ENCODE measurements at places on chromosomes 3 and 15. TPM values are rescaled to one million over a fixed set of nuclear protein-coding genes. Genes with fewer than 3 reads are reported as not detected.

The CRYGS gene
- total RNA-seq, result 2.1 TPM

The HRG gene
- not detected for total RNA-seq

DNA sequence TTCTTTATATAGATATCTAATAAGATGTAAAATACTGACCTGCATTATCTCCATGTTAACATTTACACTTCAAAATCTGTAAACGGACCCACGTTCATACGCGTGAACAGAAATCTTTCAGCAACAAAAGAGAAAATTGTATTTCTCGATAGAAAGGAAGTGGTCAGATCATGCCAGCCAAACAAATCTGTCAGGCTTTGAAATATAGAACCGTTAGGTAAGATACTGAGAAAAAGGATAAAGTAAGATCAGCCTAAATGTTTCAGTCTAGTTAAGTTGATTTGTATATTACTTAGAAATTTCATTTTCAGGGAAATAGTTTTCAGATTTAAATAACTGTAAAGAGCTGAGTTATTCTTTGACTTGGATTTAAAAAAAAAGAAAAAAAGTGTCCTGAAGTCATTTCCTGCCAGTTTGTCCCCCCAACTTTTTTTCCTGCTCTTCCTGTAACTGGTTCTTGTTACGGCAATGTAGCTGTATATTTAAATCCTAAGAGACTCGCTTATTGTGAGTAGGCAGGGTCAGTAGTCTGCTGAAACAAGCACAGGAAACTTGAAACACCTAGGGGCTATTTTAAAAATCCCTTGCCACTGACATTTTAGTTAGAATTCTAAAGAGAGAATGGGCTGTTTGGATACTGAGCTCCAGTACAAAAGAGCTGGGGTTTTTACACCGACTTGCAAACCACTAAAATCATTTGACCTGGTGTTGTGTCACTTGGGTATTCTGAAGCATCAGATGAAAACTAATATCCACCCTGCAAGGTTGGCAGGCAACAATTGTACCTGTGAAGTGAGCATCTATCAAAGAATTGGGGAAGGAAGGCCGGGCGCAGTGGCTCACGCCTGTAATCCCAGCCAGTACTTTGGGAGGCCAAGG, 237.5 kb downstream of the UBE2E2 start:
- DNase-seq, result no peak
- H3K27ac ChIP-seq, result no peak overlapping the region
- no peaks in the 10 kb centered on the region for H3K27me3 ChIP-seq
- no peaks in the 10 kb centered on the region for H3K36me3 ChIP-seq

DNA sequence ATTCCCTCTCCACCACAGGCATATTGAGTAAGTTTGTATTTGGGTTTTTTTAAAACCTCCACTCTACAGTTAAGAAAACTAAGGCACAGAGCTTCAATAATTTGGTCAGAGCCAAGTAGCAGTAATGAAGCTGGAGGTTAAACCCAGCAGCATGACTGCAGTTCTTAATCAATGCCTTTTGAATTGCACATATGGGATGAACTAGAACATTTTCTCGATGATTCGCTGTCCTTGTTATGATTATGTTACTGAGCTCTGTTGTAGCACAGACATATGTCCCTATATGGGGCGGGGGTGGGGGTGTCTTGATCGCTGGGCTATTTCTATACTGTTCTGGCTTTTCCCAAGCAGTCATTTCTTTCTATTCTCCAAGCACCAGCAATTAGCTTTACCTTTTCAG, 1.6 kb upstream of the CCR5 start:
- no peaks in the 10 kb centered on the region for H3K4me1 ChIP-seq
- peaks cover 41% of the 10 kb centered on the region for H3K27me3 ChIP-seq
- no peak for DNase-seq
- no peak overlapping the region for H3K4me3 ChIP-seq
- no peak overlapping the region for H3K27ac ChIP-seq

DNA sequence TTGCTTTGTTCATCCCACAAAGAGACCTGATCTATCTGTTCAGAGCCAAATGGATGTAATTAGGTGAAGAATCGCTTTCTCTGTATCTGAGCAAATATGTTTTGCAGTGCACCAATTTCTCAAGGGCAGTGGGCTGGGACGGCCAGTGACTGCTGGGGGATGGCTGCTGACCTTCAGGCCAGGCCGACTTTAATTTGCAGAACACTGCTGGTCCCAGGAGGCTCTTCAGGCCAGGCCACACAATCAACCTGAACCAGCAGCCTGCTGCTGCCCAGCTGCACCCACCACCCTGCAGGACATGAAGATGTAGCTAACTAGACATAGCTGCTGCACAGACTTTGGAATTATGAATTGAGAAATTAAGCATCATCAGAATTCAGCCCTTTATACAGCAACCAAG, 194.4 kb upstream of the ONECUT1 start:
- H3K27me3 ChIP-seq, result no peaks in the 10 kb centered on the region
- no peak overlapping the region for H3K4me3 ChIP-seq
- H3K36me3 ChIP-seq, result no peaks in the 10 kb centered on the region
- no peak overlapping the region for H3K27ac ChIP-seq

DNA sequence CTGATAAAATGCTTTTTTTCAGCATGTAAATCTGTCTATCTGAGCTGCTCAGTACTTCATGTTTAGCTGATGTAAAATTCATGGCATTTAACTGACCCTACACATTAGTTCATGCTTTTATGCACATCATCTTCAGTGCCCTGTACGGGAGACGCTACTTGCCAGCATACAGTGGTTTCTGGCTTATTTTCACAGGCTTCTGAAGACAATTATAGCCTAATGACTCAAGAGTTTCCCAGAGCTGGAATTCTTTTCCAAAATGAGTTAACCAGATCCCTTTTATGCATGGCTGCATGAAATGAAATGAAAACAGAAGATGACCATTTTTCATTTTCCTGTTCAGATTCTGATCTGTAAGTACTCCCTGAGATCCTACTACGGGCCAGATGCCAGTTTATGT, 1061.5 kb downstream of the ROBO2 start:
- no peaks in the 10 kb centered on the region for H3K27me3 ChIP-seq
- H3K36me3 ChIP-seq, result no peaks in the 10 kb centered on the region
- H3K27ac ChIP-seq, result peak overlapping the region; percentile 44
- H3K4me1 ChIP-seq, result peaks cover 14% of the 10 kb centered on the region
- no peak overlapping the region for H3K4me3 ChIP-seq

DNA sequence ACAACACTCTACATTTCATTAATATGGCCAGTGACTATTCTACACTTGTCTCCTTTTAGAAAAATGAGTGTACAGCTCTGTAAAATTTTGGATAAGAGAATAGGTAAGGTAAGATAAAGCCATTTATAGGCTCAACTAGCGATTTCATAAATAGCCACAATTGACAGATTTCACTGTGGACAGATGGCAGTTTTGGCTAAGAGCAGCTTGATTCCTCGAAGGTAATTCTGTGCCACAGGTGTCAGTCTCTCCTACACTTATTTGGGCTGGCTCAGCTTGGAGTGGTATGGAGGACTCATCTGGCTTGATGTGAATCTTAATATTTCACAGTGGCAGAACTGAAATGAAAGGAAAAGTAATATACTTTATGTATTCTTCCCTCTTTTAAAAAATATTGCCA, 536.7 kb upstream of the TBL1XR1 start:
- no peak for DNase-seq
- H3K27ac ChIP-seq, result no peak overlapping the region
- H3K4me3 ChIP-seq, result no peak overlapping the region
- peaks cover 7% of the 10 kb centered on the region for H3K4me1 ChIP-seq
- no peaks in the 10 kb centered on the region for H3K27me3 ChIP-seq

DNA sequence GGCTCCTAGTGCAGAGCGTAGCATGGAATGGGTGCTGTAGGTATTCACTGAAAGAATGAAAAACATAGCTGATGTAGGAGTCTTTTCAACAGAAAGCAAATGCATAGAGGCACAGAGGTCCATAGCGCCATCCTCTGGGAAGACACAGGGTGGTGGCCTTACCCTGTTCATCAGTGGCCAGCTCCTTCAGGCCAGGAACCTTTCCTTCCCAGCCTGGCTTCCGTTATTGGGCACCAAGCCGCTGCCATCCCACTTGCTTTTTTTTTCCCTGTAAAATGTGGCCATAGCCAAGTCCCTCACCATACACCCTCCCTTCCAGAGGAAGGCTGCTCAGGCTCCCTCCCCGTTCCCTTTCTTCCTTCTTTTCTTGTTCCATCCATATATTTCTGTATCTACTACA, 118.1 kb downstream of the ZNF621 start:
- H3K4me3 ChIP-seq, result no peak overlapping the region
- no peaks in the 10 kb centered on the region for H3K27me3 ChIP-seq
- no peaks in the 10 kb centered on the region for H3K4me1 ChIP-seq
- no peak overlapping the region for H3K27ac ChIP-seq

DNA sequence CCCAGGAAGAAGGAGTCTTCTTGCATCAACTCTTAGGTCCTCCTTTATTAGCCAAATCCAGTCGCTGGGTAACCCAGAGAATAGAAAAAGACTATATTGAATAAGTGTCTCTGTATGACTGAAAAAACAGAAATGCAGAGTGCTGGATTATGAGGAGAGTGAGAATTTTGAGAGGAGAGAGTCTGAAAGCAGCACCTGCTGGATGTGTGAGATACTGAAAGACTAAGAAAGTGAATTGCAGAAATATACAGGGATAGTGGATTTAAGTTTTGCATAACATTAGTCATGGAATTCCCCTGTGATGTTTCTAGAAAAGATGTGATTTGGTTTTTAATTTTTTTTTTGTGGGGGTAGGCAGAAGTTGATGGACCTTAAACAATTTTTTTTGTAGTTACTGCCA, 296.5 kb downstream of the MECOM start:
- DNase-seq, result no peak
- no peak overlapping the region for H3K4me3 ChIP-seq
- no peaks in the 10 kb centered on the region for H3K4me1 ChIP-seq
- H3K27ac ChIP-seq, result no peak overlapping the region

DNA sequence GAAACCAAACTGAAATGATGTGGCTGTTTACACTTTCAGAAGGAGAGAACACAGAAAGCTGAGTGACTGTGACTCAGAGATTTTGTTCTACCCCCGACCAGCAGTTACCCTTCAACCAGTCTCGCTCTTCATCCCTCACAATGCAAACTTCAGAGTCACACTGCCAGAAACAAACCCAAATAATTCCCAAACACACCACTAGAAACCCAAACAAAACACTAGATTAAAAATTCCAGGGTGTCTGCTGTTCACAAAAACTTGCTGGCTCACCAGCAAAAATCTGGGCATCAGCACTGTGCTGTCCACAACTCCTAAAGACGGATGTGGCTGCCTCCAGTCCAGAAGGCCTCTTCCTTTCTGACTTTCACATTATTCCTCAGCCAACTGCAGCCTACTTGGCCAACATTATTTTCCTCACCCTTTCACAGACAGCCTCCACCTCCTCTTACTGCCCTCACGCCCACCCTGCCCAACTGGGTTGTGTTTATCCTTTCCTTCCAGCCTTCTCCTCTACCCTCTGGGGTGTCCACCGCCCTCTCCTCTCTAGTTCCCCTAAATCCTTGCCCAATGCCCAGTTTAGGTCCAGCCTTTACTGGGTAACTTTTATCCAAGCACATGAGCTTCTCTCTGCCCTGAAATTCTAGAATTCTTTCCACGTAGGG, 71.4 kb downstream of the MECOM start:
- peak; percentile 34 for DNase-seq
- no peak overlapping the region for H3K4me3 ChIP-seq
- no peak overlapping the region for H3K27ac ChIP-seq
- no peaks in the 10 kb centered on the region for H3K27me3 ChIP-seq
- no peaks in the 10 kb centered on the region for H3K36me3 ChIP-seq

- no peak for DNase-seq
- H3K36me3 ChIP-seq, result no peaks in the 10 kb centered on the region
- H3K4me3 ChIP-seq, result no peak overlapping the region
Measured at GRCh38 chr3:171189394-171190080, 163.0 kb upstream of the SLC2A2 start.

DNA sequence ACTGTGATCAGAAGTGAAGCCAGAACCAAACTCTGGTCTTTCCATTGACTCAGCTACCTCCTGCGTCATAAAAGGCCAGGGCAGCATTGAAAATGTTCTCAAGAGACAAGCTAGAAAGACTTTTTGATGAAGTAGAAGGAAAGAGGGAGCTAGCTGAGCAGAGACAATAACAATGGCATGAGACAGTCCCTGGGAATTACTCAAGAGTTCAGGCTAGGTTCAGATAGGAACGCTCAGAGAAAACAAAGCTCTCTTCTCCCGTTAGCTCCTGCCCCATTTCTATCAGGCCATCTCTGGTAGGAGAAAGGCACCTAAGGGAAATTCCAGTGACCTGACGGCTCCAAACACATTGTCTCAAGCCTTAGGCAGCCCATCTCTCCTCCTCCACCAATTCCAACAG, 7.0 kb upstream of the OXTR start:
- no peaks in the 10 kb centered on the region for H3K36me3 ChIP-seq
- H3K4me1 ChIP-seq, result peaks cover 21% of the 10 kb centered on the region
- H3K27me3 ChIP-seq, result no peaks in the 10 kb centered on the region
- H3K4me3 ChIP-seq, result no peak overlapping the region
- peak overlapping the region; percentile 90 for H3K27ac ChIP-seq

Measured in astrocyte (in vitro differentiated cells and primary cell).